ENCODE measurements at places on chromosomes 2 and 18.

- H3K27ac ChIP-seq, result no peak overlapping the region
- DNase-seq, result no peak
- no peaks in the 10 kb centered on the region for H3K27me3 ChIP-seq
- no peaks in the 10 kb centered on the region for H3K36me3 ChIP-seq
- H3K4me1 ChIP-seq, result no peaks in the 10 kb centered on the region
- H3K4me3 ChIP-seq, result no peak overlapping the region
These were observed 68.7 kb downstream of the DIS3L2 start for GRCh38 chr2:232030229-232030628.

DNA sequence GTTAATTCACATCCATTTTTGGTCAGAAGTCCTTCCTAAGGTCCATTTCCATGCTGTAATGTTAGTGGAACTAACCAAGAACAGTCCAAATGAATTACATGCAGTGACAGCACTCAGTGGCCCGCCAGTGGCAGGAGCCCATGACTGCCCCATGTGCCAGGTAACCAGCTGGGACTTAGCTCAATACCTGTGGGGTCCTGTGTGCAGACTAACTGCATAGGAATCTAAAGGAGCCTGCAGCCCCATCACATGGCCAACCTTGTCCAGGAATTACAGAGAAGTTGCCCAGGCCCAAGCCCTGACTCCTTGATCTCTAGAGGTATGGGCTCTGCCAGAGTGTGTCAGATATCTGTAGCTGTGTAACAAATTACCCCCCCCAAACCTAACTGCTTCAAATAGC, 35.4 kb upstream of the GPR17 start:
- no peak overlapping the region for H3K4me3 ChIP-seq
- H3K27me3 ChIP-seq, result no peaks in the 10 kb centered on the region
- no peaks in the 10 kb centered on the region for H3K36me3 ChIP-seq
- no peaks in the 10 kb centered on the region for H3K4me1 ChIP-seq
- DNase-seq, result no peak

DNA sequence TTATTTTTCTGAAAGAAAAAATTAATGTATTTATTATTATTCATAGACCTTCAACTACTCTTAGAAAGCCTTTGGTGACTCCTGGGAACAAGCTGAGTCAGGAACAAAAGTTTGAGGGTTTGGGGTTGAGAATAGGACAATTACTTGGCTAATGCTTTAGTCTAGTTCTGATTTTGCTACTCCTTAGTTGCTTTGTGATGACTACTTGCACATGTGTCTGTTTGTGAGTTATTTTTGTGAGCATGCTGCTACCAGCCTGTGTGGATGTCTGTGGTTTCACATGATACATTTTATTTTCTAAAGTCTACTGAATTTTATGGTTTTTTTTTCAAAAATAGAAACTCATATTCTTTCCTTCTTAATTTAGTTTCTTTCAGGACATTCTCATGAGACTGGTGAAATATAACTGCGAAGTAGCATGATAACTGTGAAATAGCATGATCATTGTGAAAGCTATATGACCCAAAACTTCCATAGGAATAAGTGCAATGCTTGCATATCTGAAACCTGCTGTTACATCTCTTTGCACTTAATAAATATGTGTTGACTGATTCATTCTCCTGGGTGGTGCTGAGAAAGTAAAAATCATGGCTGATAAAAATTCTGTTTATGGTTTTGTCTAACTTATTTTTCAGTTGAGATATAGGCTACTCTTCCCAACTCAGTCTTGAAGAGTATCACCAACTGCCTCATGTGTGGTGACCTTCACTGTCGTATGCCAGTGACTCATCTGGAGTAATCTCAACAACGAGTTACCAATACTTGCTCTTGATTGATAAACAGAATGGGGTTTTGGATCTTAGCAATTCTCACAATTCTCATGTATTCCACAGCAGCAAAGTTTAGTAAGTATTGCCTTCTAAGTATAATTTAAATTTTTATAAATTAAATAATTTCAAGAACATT, 17.9 kb upstream of the IL18R1 start:
- H3K27me3 ChIP-seq, result no peaks in the 10 kb centered on the region
- no peak overlapping the region for H3K4me3 ChIP-seq
- no peaks in the 10 kb centered on the region for H3K36me3 ChIP-seq
- H3K27ac ChIP-seq, result no peak overlapping the region
- no peak for DNase-seq

GRCh38 chr2:237919593-237919992, 47.2 kb upstream of the UBE2F start:
- no peaks in the 10 kb centered on the region for H3K27me3 ChIP-seq
- H3K27ac ChIP-seq, result peak overlapping the region; percentile 82
- no peak overlapping the region for H3K4me3 ChIP-seq
- no peak for DNase-seq
- peaks cover 19% of the 10 kb centered on the region for H3K4me1 ChIP-seq
- H3K36me3 ChIP-seq, result peaks cover 4% of the 10 kb centered on the region

DNA sequence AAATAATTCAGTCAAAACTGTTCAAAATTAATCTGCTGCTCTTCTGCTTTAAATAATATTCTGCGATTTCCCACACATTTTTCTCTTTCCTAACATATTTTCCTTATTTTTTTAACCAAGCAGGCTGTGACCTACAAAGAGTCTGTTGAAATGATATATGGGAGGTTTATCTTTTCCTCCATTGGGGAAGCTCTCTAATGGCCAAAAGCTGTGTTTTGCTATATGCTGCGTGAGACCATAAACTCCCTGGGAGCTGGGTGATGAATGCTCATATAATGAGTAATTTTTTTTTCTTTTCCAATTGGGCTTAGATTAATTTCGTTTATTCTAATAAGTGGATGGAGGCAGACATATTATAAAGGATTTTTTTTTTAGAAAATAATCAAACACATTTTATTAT, 72.2 kb upstream of the MAP2 start:
- H3K36me3 ChIP-seq, result no peaks in the 10 kb centered on the region
- DNase-seq, result no peak
- no peaks in the 10 kb centered on the region for H3K4me1 ChIP-seq
- H3K27me3 ChIP-seq, result no peaks in the 10 kb centered on the region

- H3K4me1 ChIP-seq, result peaks cover 22% of the 10 kb centered on the region
- no peaks in the 10 kb centered on the region for H3K27me3 ChIP-seq
- peak overlapping the region; percentile 5 for H3K27ac ChIP-seq
- no peaks in the 10 kb centered on the region for H3K36me3 ChIP-seq
- no peak overlapping the region for H3K4me3 ChIP-seq
These were observed 41.1 kb downstream of the ACOXL start for GRCh38 chr2:110773401-110773921.

DNA sequence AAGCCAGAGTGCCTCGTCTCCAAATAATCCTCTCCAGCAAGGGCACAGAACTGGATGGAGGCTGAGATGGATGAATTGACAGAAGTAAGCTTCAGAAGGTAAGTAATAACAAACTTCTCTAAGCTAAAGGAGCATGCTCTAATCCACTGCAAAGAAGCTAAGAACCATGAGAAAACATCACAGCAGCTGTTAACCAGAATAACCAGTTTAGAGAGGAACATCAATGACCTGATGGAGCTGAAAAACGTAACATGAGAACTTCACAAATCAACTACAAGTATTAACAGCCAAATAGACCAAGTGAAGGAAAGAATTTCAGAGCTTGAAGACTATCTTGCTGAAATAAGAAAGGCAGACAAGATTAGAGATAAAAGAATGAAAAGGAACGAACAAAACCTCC, 32.3 kb downstream of the WDPCP start:
- H3K4me1 ChIP-seq, result peaks cover 8% of the 10 kb centered on the region
- H3K4me3 ChIP-seq, result no peak overlapping the region
- no peak overlapping the region for H3K27ac ChIP-seq
- no peak for DNase-seq
- H3K36me3 ChIP-seq, result peaks cover 7% of the 10 kb centered on the region

DNA sequence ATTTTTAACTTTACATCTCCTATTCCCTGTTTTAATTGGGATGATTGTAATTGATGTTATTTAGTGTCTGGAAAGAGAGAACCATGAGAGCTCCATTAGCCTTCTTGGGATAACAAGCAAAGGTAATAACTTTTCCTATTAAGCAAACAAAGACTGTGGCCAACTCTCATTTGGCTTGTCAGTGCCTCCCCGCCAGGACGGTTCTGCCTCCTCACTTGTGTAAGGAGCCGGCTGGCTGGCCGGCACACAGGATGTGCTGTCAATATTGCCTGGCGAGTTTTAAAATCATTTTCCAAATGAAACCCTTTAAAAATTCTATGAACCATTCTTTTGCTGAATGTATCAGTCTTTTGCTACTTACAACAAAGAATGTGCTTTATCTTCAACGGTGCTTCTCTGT, 898.3 kb downstream of the CPS1 start:
- H3K36me3 ChIP-seq, result no peaks in the 10 kb centered on the region
- no peaks in the 10 kb centered on the region for H3K27me3 ChIP-seq
- no peak overlapping the region for H3K4me3 ChIP-seq
- DNase-seq, result no peak
- H3K27ac ChIP-seq, result no peak overlapping the region

GRCh38 chr2:158100411-158100810, 1.3 kb upstream of the UPP2 start:
- DNase-seq, result no peak
- H3K27me3 ChIP-seq, result no peaks in the 10 kb centered on the region
- no peaks in the 10 kb centered on the region for H3K4me1 ChIP-seq
- H3K36me3 ChIP-seq, result no peaks in the 10 kb centered on the region

DNA sequence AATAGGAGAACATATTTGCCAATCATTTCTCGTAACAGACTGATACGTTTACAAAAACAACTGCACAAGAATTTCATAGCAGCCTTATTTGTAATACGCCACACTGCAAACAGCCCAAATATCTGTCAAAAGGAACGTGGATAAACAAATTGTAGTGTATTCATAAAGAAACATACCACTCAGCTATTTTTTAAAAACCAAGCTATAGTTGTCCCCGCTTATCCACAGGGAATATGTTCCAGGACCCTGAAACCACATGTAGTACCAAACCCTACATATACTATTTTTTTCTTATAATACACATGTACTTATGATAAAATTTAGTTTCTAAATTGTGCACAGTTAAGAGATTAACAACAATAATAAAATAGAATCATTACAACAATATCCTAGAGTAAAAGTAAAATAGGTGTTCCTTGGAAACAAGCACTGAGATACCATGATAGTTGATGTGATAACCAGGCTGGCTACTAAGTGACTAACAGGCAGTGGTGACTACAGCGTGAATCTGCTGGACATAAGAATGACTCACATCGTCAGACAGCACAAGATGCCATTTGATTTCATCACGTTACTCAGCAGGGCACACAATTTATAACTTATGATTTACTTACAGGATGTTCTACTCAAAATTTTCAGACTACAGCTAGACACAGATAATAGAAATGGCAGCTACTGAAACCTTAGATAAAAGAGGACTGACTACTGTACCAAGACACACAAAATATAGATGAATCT, 367.4 kb downstream of the NCKAP5 start:
- DNase-seq, result no peak
- no peaks in the 10 kb centered on the region for H3K27me3 ChIP-seq
- no peak overlapping the region for H3K4me3 ChIP-seq
- H3K36me3 ChIP-seq, result no peaks in the 10 kb centered on the region

DNA sequence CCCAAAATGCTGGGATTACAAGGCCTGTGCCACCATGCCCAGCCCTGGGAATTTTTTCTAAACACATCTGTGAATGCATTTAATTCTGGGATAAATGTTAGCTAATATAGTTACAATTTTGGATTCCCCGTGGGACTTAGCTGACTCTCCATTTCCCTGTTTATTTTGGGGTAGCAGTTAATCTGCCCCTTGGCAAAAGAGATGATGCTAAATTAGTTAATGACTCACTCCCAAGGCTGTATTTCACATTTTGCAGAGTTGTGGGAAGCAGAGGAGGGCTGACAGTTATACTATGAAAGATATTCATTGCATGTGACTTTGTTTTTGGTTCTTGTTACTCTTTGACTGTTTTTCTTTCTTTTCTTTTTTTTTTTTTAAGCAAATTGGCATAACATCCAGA, 3.2 kb downstream of the MTHFD2 start:
- H3K4me3 ChIP-seq, result peak overlapping the region; percentile 91
- peak overlapping the region; percentile 95 for H3K27ac ChIP-seq
- DNase-seq, result peak; percentile 44
- no peaks in the 10 kb centered on the region for H3K36me3 ChIP-seq

DNA sequence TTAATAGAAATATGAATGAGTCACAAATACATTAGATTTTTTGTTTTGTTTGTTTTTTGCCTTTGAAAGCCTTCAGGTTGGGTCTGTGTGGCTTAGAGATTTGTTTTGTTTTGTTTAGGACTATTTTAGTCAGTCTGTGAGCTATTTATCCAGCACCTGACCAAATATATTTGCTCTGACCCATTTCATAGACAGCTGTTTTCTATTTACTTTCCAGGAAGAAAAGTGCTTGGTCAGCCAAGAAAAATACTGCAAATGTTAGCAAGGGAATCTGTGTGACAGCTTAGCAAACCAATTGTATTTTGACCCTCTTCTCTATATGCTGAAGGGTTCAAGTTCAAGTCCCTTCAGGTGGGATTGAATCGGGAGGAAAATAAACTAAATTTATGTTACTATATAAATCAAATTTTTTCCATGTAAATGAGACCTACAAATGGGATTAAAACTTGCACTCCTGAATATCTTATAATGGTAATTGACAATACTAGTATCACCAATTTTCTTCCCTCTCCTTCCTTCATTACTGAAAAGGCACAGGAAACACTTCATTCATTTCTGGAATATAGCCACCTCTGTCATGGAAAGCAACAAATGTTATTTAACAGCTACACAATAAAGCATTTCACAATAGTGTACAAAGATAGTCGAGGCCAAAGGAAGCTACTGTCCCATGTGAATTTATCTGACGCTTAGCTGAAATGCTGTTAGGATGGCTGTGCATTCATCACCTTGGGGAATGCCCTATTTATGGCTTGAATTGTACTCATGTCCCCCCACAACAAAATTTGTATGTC, 23.1 kb upstream of the KLF7 start:
- no peak for DNase-seq
- no peaks in the 10 kb centered on the region for H3K36me3 ChIP-seq
- H3K27me3 ChIP-seq, result no peaks in the 10 kb centered on the region
- H3K4me3 ChIP-seq, result no peak overlapping the region

DNA sequence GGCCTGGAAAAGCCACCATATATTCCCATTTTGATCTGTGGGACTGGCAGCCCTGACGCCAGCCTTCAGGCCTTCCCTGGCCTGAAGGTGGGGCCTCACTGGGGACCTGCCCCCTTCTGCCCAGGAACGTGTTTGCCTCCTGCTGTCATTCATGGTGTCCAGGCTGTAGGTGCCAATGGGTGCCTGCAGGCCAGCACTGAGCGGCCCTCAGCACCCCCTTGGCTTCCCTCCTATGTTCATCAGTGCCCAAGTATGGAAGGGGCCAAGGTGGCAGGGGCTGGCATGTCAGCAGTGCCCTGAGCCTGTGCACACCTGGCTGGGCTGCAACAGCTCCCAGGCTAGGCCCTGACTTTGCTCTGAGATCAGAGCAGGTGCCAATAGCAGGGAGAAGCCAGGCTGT, 800.3 kb upstream of the RAB6C start:
- H3K4me1 ChIP-seq, result peaks cover 5% of the 10 kb centered on the region
- no peak overlapping the region for H3K27ac ChIP-seq
- no peak overlapping the region for H3K4me3 ChIP-seq
- H3K36me3 ChIP-seq, result no peaks in the 10 kb centered on the region

GRCh38 chr18:32156855-32157254, 33.0 kb upstream of the MEP1B start:
- H3K4me1 ChIP-seq, result no peaks in the 10 kb centered on the region
- no peak for DNase-seq
- H3K36me3 ChIP-seq, result no peaks in the 10 kb centered on the region

All from tibial artery (tissue), 4 donors.